ENCODE measurements at places on chromosomes 6 and 20. TPM values are rescaled to one million over a fixed set of nuclear protein-coding genes. Genes with fewer than 3 reads are reported as not detected.

DNA sequence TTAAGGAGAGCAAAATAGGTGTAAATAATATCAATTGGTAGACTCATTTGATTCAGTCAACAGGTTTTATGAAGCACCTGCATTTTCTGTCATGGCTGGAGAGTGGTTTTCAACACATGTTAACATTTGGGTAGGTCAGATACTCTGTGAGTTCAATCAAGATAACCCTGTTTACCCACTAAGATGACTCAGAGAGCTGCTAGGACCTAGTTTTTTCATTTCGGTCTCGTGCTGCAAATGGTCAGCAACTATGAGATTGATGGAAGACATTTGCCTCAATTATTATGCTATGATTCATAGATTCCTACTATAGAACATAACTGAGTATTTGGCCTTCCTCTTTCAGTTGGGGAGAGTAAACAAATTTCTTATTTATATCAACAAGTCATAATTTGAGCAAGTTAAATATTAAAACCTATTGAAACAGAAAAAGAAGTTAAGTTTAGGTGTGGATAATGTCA is 391.4 kb upstream of the CITED2 start:
- no peak for DNase-seq

- DNase-seq, result no peak
Measured at GRCh38 chr6:72525821-72526510, 95.9 kb upstream of the KCNQ5 start.

GRCh38 chr6:143160439-143161220 is 99.9 kb downstream of the AIG1 start:
- no peak for DNase-seq

GRCh38 chr6:128597956-128598355 is 77.6 kb upstream of the PTPRK start:
- DNase-seq, result no peak

- no peak for DNase-seq
Measured at GRCh38 chr20:34753706-34754461, 49.7 kb downstream of the TP53INP2 start.

DNA sequence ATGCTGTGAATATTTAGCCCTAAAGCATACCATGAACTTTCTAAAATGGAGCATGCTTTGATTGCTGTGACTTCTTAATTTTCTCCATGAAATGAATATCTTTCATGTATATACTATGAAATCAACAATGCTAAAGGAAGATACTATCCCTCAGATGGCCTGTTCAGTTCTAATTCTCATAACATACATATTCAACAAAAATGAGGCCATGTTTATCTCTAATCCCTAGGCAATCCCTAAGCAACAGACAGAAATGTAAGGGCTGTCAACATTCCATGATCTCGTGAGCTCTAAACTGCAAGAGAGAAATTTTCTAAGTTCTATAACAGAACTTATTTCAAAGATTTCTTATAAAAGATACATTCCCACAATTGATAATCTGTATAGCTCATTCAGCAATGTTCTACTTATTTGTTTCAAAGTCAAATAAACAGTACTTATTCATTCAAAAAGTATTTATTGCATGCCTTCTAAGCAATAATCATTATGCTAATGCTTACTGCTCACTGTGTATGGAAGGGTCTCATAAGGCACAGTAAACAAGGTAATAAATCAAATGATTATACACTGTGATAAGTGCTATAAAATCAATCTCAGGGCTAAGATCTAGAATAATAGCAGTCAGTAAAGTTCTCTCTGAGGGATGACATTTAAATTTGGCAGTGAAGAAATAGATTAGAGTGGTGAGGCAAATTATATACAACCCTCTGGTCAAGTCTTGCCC is 492.9 kb downstream of the PHF3 start:
- no peak for DNase-seq

GRCh38 chr6:16278048-16278724 is 39.8 kb downstream of the GMPR start:
- DNase-seq, result no peak

Gene OPN5
- under 0.01 TPM for total RNA-seq

Gene CTCFL
- total RNA-seq, result not detected
